ENCODE measurements at places on chromosomes 6 and 20.

DNA sequence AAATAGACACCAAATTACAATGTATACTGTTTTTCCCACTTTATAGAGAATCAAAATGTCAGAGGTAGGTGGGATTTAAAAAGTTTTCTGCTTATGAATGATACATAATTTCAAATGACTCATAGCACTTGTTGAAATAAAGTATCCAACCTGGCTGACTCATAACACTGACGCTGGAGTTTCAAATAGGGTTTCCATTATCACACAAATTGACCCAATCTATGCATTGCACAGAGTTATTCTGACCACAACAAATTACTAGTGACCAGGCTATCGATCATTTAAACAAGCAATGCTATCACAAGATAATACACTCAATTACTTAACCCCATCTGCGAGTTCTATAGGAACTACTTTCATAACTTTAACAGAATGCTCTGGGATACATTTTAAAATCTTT lies 31.9 kb upstream of the PRELID3B start:
- no peak for DNase-seq

DNA sequence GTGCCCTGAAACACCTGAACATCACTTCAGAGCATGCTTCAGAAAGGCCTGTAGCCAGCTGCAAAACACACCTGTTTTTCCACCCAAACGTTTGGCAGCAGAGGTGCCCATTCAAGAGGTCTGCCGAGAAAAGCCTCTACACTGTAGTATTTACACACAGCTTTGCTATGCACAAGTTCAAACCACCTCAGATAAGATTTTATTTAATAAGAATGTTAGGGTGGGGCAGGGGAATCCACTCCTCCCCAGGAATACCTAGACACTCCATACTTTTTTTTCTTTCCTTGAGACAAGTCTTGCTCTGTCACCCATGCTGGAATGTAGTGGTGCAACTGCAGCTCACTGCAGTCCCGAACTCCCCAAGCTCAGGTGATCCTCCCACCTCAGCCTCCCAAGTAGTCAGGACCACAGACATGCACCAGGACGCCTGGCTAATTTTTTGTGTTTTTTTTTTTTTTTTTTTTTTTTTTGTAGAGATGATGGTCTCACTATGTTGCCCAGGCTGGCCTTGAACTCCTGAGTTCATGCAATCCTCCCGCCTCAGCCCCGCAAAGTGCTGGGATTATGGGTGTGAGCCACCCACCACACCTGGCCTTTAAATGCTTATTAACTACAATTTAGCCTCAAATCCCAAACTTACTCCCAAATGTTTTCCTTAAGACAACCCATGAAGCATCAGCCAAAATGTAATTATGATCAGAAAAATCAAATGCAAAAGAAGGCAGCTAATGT lies 9.7 kb downstream of the MRPL14 start:
- no peak for DNase-seq

DNA sequence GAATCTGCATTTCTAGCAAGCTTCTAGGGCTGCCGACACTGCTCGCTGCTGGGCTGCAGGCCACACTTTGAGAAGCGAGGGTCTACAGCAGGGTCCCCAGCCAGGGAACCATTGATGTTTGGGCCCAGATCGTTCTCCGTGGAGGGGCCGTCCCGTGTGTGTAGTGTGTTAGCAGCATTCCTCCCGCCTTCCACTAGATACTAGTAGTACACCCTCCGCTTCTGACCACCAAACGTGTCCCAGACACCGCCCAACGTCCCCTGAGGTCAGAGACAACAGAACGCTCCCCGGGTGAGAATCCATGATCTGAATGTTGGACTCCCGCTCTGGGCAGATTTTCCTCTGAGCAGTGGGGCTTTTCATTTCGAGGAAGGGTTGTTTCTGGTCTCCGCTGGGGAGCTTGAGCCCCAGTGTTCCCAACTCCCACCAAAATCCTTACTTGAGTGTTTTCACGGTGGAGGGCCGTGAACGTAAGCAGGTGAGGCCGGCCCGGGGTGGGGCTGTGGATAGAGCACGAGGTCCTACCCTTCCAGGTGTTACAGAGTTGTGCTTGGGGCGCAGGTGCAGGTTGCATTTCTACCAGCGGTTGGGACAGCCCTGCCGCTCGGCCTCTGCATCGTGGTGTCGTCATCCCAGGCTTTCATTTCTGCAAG lies 124.6 kb downstream of the SYCP2 start:
- DNase-seq, result no peak

- no peak for DNase-seq
Observed at GRCh38 chr20:9300534-9300933, 213.9 kb upstream of the LAMP5 start.

All from NCI-H1436 treated with DMSO at 0.1 percent for 48 hours (cell line).